Upper lobe of right lung (tissue), 1 donor: ENCODE measurements at places on chromosomes 2 and 18. TPM values are rescaled to one million over a fixed set of nuclear protein-coding genes. Genes with fewer than 3 reads are reported as not detected.

ASTL gene
- not detected for total RNA-seq

DNA sequence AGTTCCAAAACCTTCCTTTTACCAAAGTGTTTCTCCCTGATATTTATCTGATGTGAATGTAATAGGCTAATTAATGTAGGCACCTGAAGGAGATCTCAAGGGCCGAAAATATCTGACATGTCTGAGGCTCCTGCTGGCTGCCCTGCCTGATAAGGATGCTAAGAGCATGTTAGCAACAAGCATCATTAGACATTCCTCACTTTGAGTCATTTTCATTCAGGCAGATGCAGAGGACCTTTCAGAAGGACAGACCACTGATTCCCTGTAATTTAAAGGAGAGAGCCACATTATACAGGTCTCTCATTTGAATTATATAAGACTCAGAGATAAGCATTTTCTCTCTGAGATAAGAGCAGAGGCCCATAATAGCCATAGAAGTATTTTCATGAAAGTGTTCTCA, 222.4 kb upstream of the NCKAP5 start:
- no peaks in the 10 kb centered on the region for H3K36me3 ChIP-seq
- H3K4me1 ChIP-seq: no peaks in the 10 kb centered on the region
- DNase-seq: no peak
- no peak overlapping the region for H3K27ac ChIP-seq

DNA sequence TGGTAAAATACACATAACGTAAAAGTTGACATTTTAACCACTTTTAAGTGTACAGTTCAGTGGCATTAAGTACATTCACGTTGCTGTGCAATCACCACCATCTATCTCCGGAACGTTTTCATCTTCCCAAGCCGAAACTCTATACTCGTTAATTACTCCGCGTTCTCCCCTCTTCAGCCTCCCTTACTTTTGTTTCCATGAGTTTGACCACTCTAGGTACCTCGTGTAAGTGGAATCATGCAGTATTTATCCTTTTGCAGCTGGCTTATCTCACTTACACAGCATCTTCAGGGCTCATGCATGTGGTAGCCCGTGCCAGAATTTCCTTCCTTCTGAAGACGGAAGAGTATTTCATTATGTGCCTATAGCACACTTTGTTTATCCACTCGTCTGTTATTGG, 225.2 kb downstream of the SLC4A3 start:
- H3K27ac ChIP-seq: no peak overlapping the region
- no peaks in the 10 kb centered on the region for H3K36me3 ChIP-seq
- no peak overlapping the region for H3K4me3 ChIP-seq
- DNase-seq: no peak
- H3K27me3 ChIP-seq: peaks cover 4% of the 10 kb centered on the region
- H3K4me1 ChIP-seq: no peaks in the 10 kb centered on the region

DNA sequence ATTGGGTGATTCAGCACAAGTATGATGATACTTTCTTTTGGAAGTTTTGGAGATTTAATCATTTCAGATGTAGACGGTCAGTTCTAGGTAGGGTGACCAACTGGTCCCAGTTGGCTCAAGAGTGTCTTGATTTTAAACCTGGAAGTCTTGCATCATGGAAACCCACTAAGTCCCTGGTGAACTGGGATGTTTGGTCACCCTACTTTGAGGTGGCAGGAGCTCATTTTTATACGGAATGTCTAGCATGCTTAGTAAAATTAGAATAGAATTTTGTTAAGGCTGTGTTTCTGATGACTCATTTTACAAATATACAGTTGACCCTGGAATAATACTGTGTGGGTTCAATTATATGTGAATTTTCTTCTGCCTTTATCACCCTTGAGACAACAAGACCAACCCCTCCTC, 61.5 kb upstream of the DOCK10 start:
- H3K4me1 ChIP-seq: no peaks in the 10 kb centered on the region
- DNase-seq: no peak
- H3K27me3 ChIP-seq: no peaks in the 10 kb centered on the region
- H3K27ac ChIP-seq: no peak overlapping the region
